ENCODE measurements at places on chromosomes 1 and 21.

DNA sequence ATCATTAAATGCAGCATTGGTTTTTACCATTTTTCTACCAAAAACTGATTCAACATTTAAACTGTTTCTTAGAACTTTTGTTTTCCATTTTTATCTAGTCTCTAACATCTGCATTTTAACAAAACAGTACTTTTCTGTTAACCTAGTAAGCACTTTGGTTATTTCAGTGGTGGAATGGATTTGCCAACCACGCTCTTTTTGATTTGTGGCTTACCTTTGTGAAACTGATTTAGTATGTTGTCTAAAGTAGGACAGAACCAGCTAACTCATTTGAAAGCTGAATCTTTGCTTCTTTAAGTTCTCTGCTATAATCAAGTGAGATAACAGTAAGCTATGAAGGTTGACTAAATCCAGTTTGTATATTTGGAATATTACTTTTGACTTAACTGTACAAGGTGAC, 41.5 kb upstream of the METTL18 start:
- no peak for DNase-seq

GRCh38 chr1:216258386-216258785, 164.9 kb downstream of the USH2A start:
- DNase-seq: no peak

DNA sequence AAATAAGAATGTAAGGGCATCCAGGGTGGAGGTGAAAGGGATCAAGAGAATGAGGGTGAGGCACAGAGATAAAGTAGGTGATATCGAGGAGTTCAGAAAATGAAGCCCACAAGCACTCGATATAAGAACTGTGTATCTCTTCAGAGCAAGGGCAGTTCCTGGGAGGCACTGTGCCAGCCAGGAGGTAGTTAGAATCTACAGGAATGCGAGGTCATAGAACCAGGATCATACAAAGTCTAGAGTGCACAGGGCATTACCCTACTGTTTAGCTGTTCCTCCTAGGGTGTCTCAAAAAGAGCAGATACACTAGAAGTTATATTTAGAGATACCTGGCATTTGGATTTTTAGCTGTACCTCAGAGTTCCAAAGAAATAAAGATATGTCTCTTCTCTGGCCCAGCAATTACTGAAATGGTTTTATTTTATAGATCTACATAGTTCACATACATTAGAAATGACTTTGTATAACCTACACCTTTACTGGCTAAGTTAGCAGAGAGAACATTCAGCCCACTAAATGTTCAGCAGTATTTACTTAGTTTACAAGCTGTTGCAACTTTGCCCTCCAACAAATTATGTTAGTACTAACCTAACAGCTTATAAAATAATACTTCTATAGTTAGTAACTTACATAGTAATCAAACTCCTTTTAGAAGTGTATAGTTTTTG, 1.6 kb downstream of the OVAAL start:
- no peak for DNase-seq

DNA sequence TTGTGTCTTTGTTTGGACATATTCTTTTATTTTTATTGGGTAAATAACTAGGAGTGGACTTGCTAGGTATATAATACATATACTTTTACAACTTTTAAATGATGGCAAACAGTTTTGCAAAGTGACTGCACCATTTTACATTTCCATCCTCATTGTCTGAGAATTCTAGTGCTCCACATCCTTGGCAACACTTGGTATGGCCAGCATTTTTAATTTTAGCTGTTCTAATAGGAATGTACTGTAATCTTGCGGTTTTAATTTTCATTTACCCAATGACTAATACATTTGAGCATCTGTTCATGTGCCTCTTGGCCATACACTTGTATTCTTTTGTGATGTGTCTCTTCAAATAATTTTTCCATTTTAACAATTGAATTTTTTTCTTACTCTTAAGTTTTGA, 37.0 kb upstream of the ATP6V1G3 start:
- DNase-seq: no peak

GRCh38 chr1:61082311-61083012, at the start of gene NFIA:
Gene NFIA (plus strand): TSS chr1:61082561.
- DNase-seq: no peak

DNA sequence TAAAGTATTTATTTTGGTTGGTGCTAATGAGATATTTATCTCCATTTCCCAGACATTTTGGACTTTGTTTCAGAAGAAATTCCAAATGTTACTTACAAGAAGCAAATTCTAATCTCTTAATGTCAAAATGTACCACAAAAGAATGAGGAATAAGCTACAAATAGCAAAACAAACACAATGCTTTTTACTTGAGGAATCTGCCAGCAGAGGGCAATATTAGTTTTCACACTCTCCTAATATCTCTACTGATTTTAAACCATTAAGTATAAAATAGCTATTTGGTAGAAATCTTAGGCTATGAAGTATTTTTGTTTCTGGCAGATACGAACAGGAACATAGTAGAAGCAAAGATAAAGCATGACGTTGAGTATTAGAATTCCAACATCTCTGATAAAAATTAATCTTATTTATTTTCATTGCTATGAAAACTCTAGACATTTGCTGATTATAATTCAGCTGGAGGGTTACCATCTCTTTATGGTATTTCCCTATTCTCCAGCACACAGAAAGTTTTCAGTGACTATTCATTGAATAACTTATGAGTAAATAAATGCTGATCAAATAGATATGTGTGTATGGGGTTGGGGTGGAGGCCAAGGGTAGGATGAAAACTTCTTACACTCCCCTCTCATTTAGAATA, 13.4 kb upstream of the HMCN1 start:
- DNase-seq: no peak

DNA sequence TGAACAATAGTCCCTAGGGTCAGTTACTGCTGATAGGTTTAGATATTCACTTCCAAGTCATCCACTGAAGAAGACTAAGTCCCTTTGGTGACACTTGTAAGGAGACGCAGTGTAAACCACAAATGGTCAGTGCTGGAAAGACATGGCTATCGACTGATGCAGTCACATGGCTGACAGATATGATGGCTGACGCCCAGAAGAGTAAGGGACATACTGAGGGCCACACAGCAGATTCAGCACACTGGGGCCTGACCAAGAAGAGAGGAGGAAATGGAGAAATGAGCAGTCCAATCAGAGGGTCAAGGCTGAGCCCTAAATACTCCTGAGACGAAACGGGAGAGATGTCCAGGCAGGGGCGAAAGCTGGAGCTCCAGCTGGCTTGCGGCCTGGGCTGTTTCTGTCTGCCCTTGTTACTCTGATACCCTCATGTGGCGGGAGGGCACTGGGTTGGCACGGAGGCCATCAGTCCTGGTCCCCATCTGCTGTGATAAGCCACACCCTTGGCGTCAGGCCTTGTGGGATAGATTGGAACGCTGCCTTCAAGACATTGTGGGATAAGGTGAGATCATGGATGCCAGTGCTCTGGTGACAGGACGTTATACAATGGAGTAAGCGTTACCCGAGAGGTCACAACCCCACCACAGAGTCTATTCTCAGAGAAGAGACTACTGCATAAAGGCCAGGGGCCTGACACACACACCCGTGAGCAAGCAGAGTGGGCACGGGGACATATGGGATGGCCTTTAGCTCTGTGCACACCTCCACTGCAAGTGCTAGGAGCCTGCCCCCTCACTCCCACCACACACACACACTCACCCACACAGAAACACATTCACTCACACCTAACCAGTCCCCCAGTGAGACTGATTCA, 158.4 kb downstream of the TRABD2B start:
- DNase-seq: no peak

- no peak for DNase-seq
Measured at GRCh38 chr1:160672789-160673695, 26.2 kb upstream of the SLAMF1 start.

DNA sequence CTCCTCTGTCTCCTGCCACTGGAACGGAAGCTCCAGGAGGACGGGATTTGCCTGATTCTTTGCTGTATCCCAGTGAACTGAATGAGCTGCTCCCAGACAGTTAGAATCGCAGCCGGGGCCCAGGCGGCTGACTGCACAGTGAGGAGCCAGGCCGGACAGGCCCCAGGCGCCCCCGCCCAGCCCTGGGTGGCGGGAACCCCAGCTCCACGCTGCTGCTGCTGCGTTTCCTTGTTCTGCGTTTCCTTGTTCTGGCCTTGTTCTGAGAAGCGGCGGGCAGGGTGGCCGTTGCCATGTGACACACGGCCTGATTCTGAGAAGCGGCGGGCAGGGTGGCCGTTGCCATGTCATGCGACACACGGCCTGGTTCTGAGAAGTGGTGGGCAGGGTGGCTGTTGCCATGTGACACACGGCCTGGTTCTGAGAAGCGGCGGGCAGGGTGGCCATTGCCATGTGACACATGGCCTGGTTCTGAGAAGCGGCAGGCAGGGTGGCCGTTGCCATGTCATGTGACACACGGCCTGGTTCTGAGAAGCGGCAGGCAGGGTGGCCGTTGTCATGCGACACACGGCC, 56.2 kb downstream of the SLC37A1 start:
- DNase-seq: no peak

- DNase-seq: no peak
Measured at GRCh38 chr1:211842518-211842917, 12.0 kb upstream of the LPGAT1 start.

DNA sequence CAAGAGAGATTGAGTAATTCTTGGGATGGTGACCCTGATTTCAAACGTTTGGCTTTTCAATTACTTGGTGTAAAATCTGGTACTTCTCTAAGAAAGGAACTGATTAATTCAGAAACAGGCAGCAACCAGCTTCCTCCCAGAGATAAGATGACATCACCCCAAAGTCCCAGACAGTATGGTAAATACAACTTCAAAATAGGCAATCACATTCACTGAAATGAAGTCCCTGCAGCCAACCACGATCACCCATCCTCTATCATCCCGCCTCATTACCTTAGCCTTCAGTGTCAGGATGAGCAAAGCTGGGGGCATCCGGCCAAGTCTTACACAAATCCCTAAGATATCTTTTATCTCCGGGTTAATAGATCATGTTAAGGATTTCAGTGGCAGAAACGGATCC, 26.4 kb upstream of the RUNX1 start:
- DNase-seq: no peak

GRCh38 chr1:59123081-59123681, 173.7 kb upstream of the FGGY start:
- DNase-seq: no peak

GRCh38 chr1:160863774-160864131, 1.1 kb upstream of the CD244 start:
- DNase-seq: no peak

GRCh38 chr1:80444171-80444570, 1356.6 kb upstream of the ADGRL2 start:
- no peak for DNase-seq

DNA sequence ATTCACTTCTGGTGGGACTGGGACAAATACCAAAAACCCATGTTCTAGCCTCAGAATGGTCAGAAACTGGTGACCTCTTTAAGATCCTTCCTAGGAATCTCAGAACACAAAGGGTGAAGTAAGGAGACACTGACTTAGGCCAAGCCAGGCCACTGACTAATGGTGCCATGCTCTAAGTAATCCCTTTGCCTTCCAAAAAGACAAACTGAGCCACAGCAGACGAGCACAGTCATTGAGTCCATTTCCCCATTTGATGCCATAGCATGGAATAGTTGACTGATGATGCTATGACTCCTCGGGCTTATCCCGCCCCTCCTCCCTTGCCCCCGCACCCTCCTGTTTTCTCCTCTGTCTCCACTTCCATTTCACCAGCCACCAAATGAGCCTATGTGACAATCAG, 145.8 kb upstream of the ZNF648 start:
- DNase-seq: no peak

GRCh38 chr1:164504749-164505148, 54.2 kb upstream of the PBX1 start:
- DNase-seq: no peak

GRCh38 chr1:114091711-114092110, 62.0 kb downstream of the SYT6 start:
- DNase-seq: no peak

- DNase-seq: no peak
Measured at GRCh38 chr1:210626341-210626740, 297.6 kb downstream of the HHAT start.

DNA sequence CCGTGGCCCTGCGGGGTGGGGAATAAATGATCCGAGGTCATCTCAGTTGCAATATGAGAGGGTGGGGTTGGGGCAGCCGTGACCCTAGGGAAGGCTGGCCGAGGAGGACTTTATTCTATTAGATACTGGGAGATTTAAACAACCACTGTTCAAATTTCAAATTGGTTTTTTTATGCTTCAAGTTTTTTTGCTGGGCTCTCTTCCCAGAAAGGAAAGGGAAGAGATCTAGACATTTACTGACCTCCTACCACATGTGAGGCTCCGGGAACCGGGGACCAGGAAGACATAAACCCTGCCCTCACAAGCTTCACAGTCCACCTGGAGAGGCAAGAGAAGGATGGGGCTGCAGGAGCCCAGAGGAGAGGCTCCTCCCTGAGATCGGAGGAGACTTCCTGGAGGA, 207.3 kb downstream of the FOXD2 start:
- DNase-seq: no peak

- DNase-seq: no peak
Measured at GRCh38 chr1:28577738-28578536, 14.1 kb upstream of the RAB42 start.

- peak; percentile 51 for DNase-seq
Measured at GRCh38 chr1:8348777-8349472, 31.0 kb downstream of the SLC45A1 start.

DNA sequence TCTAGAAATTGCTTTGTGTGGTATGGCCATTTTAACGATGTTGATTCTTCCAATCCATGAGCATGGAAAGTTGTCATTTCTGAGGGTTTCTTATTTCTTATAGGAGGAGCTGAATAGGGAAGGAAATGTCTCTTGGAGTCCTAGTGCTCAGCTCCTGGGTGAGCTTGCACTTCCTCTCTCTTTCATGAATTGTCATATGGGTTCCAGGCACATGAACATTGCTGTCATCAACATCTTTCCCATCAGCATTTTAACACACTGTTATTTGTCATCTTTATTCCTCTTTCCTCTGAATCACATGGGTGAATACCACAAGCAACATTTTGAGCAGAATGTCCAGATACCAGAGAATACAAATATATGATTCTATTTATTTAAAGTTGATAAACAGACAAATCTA, 23.4 kb downstream of the SLAMF6 start:
- DNase-seq: no peak

DNA sequence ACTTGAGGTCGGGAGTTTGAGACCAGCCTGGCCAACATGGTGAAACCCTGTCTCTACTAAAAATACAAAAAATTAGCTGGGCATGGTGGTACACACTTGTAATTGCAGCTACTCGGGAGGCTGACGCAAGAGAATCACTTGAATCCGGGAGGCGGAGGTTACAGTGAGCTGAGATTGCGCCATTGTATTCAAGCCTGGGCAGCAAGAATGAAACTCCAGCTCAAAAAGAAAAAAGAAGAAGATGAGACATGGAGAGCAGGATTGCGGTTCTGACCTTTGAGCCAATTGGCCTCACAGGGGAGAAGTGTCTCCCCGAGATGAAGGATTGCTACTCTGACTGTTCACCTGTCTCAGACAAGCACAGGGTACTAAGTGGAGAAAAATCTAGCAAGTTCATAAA, 6.6 kb downstream of the SCCPDH start:
- no peak for DNase-seq

GRCh38 chr1:82486468-82486867, 685.7 kb downstream of the ADGRL2 start:
- DNase-seq: no peak
